ENCODE measurements at places on chromosomes 5 and 9.

GRCh38 chr5:77847129-77847460, 71.0 kb upstream of the TBCA start:
- no peak for DNase-seq

DNA sequence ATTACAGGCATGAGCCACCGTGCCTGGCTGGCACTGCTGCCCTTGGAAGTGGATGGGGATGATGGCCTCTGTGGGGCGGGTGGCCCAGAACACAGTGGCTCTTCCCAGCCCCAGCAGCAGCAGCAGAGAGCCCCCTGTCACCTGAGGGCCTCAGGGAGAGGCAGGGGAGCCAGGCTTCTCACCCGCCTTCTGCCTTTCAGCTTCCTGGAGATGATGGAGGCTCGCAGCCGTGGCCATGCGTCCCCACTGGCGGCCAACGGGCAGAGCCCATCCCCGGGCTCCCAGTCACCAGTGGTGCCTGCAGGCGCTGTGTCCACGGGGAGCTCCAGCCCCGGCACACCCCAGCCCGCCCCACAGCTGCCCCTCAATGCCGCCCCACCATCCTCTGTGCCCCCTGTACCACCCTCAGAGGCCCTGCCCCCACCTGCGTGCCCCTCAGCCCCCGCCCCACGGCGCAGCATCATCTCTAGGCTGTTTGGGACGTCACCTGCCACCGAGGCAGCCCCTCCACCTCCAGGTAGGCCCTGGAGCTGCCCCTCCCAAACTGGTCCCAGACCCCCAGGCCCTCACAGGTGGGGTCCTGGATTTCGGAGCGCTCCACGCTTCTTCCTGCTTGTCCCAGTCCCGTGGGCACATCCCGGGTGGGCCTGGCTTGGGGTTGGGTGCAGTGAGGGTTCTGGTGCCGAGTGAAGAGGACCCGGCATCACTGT, 5.0 kb upstream of the AJM1 start:
- no peak for DNase-seq

- no peak for DNase-seq
Observed at GRCh38 chr9:20043035-20043434, 254.2 kb upstream of the SLC24A2 start.

DNA sequence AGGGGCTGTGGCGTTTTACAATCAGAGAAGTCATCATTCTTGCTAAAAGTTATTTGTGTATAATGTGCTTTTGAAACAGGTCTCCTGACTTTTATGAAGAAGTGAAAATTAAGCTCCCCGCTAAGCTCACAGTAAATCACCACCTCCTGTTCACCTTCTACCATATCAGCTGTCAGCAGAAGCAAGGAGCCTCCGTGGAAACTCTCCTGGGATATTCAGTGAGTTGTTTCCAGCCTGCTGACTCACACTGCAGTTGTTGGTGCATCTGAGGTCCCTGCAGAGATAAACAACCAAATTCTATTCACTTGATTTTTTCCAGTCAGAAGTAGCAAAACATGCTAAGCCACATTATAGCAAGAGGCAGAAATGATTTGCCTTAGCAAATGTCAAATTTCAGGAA, 156.7 kb downstream of the DOCK8 start:
- no peak for DNase-seq

- DNase-seq = no peak
Observed at GRCh38 chr5:105849701-105850100, 1821.0 kb downstream of the EFNA5 start.

- no peak for DNase-seq
Observed at GRCh38 chr9:120885958-120886357, 9.0 kb upstream of the PHF19 start.

DNA sequence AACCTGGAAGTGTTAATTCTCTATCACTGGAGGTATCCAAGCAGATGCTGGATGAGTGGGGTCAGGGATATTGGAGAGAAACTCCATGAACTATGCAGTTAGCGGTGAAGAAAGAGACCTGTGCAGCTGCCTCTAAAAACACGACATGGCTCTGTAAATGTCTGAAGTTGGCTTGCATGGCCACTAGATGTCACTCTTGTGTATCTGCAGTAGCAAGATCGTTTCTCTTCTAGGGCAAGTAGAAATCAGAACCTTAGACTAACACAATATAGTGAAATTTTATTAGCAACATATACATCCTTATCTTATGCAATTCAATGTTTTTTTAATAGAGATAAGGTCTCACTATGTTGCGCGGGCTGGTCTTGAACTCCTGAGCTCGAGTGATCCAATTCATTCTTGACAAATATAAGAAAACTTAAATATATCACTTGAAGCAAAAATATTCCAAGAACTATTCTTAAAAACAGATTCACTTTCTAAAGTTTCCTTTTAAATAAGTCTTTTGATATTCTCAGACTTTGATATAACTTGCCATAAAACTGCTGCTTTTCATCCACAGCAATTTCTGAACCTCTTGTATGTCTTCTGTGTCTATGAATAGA, 2.9 kb downstream of the OR2S2 start:
- peak; percentile 47 for DNase-seq

DNA sequence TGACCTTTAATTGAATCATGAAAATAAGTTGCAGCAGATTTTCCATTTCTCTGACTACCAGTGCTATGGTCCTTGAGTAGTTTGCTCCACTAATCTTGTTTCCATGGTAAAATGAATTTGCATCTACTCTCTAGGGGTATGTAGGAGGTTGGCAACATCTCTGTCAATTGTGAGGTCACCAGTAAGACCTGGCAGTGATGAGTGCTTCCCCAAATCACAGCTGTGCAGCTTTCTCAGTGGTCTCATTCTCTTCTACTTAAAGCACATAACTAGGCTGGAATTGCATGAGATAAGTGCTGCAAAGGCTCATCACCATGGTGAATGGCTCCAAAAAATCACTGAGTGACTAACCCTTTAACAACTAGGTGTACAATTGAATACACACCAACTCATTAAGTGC, 36.3 kb downstream of the ADAMTS19 start:
- DNase-seq = no peak

- no peak for DNase-seq
Observed at GRCh38 chr5:87048156-87048555, 219.5 kb upstream of the RASA1 start.

GRCh38 chr9:68672215-68672614, 32.8 kb upstream of the PIP5K1B start:
- DNase-seq = no peak

DNA sequence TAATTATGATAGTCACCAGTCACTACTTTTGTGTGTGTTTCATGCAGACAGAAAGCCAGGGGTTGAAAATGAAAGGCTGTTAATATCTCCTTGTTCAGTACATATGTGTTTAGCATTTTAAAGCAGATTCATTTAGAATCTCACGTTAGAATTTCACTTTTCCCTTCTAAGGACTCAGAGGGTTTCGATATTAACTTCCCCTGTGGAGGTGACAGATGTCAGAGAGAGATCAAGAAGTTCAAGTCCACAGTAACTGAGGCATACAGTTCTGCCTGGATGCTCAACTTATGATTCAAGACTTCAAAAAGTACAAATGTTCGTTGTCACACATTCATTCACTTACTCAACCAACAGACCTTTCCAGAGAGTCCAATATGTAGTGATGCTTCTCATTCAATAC, 251.1 kb downstream of the EBF1 start:
- no peak for DNase-seq

DNA sequence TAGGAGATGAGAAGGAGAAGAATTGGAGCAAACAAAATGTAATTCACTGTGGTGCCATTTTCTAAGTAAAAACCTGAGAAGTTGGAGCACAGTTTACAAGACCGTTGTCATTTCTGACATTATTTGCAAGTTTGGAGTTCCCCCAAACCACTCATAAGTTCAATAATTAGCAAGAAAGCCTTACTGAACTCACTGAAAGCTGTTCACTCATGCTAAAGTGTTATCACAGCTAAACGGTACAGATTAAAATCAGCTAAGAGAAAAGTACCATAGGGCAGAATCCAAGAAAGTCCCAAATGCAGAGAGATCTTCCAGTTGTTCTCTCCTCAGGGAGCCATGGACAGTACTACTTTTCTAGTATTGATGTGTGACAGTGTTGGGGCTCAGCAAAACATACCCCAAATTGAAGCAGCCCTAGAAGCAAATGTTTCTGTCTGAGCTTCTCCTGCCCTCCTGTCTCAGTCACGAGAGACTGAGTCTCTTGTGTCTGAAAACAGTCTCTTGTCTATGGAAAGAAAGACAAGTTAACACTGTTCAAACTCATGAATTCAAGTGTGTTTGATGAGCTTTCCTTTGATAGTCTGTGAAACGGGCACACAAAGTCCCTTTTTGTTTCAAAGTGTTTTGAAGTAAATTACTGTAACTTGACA, 221.2 kb downstream of the GABRG2 start:
- no peak for DNase-seq

DNA sequence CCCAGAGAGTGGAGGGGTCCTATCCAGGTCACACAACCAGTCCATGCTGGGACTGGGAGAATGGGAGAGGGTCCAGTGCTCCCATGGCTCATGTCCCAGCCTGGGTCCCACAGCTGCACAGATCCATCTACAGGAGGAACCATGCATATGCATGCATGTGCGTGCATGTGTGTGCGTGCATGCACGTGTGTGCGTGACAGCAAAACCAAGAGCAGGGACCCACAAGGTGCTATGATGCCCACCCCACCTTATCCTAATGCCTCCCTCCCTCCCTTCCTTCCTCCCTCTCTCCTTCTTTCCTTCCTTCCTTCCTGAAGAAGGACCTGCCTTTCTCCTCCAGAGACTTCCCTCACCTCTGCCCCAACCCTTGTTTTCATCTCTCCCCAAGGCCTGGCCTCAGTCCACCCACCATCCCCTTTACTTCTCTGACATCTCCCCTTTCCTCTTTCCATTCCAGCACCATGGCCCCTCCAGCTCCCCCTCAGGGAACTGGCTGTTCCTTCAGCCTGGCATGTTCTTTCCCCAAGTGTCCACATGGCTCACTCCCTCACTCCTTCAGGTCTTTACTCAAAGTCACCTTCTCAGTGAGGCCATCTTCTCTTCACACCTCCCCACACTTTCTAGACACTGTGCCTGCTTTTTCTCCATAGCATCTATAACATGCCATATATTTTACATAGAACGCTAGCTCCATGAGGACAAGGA, 21.8 kb downstream of the AQP7 start:
- DNase-seq = no peak

GRCh38 chr9:34983209-34983608, 6.3 kb upstream of the DNAJB5 start:
- no peak for DNase-seq

GRCh38 chr5:51201024-51201423, 182.2 kb upstream of the ISL1 start:
- no peak for DNase-seq

DNA sequence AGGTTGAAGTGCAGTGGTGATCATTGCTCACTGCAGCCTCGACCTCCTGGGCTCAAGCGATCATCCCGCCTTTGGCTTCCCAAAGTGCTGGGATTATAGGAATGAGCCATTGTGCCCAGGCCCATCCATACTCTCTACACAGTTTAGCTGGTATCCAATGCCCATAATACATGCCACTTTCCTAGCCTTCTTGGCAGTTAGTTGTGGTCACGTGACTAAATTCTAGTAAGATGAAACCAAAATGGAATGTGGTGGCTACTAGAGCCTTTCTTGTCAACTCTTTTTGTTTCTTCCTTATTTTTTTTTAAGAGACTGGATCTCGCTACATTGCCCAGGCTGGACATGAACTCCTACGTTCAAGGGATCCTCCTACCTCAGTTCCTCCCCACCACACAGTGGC, 15.3 kb upstream of the KIF27 start:
- DNase-seq = no peak

GRCh38 chr5:107618242-107618641, 52.5 kb downstream of the EFNA5 start:
- DNase-seq = no peak

- no peak for DNase-seq
Observed at GRCh38 chr9:34989946-34990635, 546 bp downstream of the DNAJB5 start.

- no peak for DNase-seq
Observed at GRCh38 chr5:157976429-157976828, 117.5 kb upstream of the CLINT1 start.

DNA sequence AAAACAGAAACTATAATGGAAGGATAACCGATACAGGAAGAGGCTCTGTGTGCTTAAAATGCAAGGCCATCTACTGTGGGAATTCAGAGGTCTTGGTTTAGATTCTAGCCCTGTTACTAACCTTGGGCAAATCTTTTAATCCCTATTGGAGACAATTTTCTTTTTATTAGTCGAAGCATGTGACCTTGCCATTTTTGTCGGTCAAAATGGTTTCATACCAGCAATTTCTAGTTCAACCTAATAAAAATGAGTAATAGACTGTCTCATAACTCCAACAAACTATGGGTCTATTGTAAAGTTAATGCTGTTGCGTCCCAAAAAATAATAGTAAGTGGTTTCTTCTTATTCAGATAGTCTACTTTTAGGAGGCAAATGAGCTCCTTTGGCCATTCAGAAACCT, 38.4 kb downstream of the PRR16 start:
- DNase-seq = no peak

GRCh38 chr9:35414889-35415288, 75.0 kb upstream of the RUSC2 start:
- no peak for DNase-seq

DNA sequence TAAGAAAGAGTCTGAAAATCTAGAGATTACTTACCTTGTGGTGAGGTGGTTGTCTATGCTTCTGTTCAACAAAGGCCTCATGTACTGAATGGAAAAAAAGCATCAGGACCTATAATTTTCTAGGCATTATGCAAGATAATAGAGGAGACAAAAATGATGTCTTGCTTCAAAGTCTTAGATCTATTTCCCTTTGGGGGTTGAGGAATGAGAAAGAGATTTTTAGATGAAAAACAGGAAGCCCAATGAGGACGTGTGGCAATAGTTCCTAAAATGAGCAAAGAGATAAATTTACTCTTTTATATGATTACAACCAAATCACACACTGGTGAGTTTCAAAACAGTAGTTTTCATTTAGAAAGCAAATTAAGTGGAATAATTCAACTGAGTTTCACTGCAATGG, 99.5 kb downstream of the GHR start:
- DNase-seq = no peak

- no peak for DNase-seq
Observed at GRCh38 chr5:173522518-173522917, 93.9 kb downstream of the BOD1 start.

- DNase-seq = no peak
Observed at GRCh38 chr5:135713161-135713915, 121.1 kb upstream of the SLC25A48 start.

- no peak for DNase-seq
Observed at GRCh38 chr9:127308652-127309434, 44.3 kb downstream of the GARNL3 start.

- DNase-seq = no peak
Observed at GRCh38 chr9:8649160-8649559, 849.6 kb upstream of the DMAC1 start.

DNA sequence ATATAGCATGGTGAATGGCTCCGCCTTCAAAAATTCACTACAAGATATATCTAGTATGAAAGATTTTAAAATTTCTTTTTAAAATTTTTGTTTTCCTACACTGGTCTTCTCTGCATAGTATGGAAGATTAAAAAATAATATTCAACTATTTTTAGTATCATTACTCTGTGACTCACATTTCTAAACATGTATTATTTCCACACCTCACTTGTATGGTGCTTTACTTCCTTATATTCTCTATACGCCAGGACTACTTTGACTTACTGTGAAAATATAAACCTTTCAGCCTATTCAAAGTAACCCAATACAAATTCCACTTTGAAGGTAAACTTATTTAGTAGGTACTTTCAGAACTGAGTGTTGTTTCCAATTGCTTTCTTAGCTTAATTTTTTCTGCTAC, 26.8 kb upstream of the TXNDC8 start:
- DNase-seq = no peak

All from CD4-positive, alpha-beta T cell treated with Interferon alpha-2 for 1 hour (primary cell).